ENCODE measurements at places on chromosomes 3 and 15. TPM values are rescaled to one million over a fixed set of nuclear protein-coding genes. Genes with fewer than 3 reads are reported as not detected.

Gene EIF4E3
- 1.6 TPM for total RNA-seq

Gene DNAH1
- 3.1 TPM for total RNA-seq

Gene TBC1D21
- total RNA-seq = not detected

Gene XIRP1
- total RNA-seq = not detected

Gene DUOXA2
- total RNA-seq = not detected

Gene HYAL1
- 0.72 TPM for total RNA-seq

Gene NME9
- total RNA-seq = not detected

All from A172 (cell line).